K562 (cell line): ENCODE measurements at places on chromosomes 3 and 15. TPM values are rescaled to one million over a fixed set of nuclear protein-coding genes. Genes with fewer than 3 reads are reported as not detected.

HIGD2B gene
- total RNA-seq = 0.22 TPM in 1 of 2 replicates, not detected in the other

CCR2 gene
- total RNA-seq = not detected in 2 replicates

TP53BP1 gene
- 32.8 and 32.9 TPM in 2 replicates for total RNA-seq

TEX9 gene
- 2.1 and 2.7 TPM in 2 replicates for total RNA-seq

GP5 gene
- 0.09 TPM in 1 of 2 replicates, not detected in the other for total RNA-seq

MAP3K13 gene
- 0.20 and 0.98 TPM in 2 replicates for total RNA-seq

FBXO40 gene
- total RNA-seq = not detected in 2 replicates

FGF7 gene
- not detected in 2 replicates for total RNA-seq

APBA2 gene
- total RNA-seq = 30.8 and 32.5 TPM in 2 replicates

ZWILCH gene
- total RNA-seq = 36.9 and 41.4 TPM in 2 replicates

DNA sequence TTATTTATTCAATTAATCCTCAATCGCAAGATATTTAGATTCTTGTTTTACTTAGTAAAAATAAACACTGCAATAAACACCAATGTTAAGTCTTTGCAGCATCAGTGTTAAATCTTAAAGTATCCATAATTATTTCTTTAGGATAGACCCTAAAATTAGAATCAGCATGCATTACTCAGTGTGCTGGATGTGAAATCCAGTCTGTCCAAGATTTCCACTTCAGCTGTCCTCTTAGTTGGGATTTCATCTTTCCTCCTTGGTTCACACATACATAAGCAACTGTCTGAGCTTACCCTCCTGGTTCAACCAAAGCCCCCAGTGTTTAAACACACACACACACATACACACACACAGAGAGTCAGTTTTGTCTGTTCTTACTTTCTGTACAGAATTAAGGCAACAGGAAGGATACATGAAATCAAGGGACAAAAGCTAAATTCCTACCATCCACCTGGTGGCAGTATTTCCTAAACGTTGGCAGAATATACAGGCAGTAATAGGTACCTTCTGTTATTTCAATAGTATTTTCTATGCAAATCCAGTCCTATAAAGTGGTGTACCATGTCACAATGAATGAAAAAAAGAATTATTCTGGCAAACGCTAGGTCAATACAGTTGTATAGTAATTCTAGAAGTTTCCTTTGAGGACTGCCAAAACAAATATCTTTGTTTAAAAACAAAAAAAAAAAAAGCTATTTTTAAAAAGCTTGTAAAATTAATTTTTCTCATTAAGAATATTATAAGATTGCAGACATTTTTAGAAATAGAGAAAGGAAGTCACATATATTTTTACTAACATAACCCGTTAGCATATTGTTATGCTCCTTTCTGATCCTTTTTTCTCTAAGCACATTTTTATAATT is 27.3 kb upstream of the DMXL2 start:
- DNase-seq = peak; percentile 47
- peaks cover 40% of the 10 kb centered on the region for H3K4me1 ChIP-seq
- no peaks in the 10 kb centered on the region for H3K27me3 ChIP-seq
- H3K27ac ChIP-seq = no peak overlapping the region

DNA sequence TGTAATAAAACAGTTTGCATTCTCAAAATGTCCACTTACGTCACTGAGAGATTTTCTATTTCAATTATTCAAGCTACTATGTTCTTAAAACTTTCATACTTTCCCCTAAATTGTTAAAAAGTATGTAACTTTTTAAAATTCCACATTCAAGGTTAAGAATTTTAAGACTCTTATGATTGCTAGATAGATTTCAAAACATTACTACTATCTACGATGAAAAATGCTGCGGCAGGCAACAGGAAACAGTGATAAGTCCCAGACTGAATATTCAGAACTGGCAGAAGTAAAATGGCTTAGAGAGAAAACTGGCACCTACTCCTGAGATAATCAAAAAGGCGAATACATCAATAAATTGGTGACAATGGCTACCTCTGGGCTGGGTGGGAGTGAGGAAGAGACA is 16.2 kb downstream of the ATP13A3 start:
- H3K27ac ChIP-seq = no peak overlapping the region
- DNase-seq = no peak
- no peaks in the 10 kb centered on the region for H3K27me3 ChIP-seq
- H3K4me3 ChIP-seq = no peak overlapping the region

DNA sequence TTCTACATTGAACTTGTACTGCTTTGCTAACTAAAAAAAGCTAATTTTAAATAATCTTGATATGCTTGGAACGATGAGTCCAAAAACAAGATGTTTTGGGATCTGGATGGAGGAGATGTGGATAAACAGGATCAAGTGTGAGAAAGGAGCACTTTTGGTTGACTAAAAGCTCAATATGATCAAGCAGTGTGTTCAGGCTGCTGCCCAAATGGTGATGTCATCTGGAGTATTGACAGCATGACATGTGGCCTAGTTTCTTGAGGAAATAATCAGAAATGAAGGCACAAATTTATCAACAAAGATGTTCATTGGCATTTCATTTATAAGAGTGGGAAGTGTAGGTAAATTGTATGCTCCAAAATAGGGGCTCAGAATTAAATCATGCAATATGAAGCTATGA is 161.2 kb downstream of the SOX2 start:
- peaks cover 6% of the 10 kb centered on the region; the same call in 1 of the 2 replicates for H3K27me3 ChIP-seq
- H3K4me1 ChIP-seq = no peaks in the 10 kb centered on the region
- no peak for DNase-seq
- H3K27ac ChIP-seq = no peak overlapping the region
- no peak overlapping the region for H3K4me3 ChIP-seq
- no peaks in the 10 kb centered on the region for H3K36me3 ChIP-seq

- no peak for DNase-seq
- no peaks in the 10 kb centered on the region for H3K27me3 ChIP-seq
- no peaks in the 10 kb centered on the region for H3K4me1 ChIP-seq
- H3K27ac ChIP-seq = no peak overlapping the region
- no peak overlapping the region for H3K4me3 ChIP-seq
- no peaks in the 10 kb centered on the region for H3K36me3 ChIP-seq
These were observed 129.6 kb upstream of the AGBL1 start for GRCh38 chr15:85950101-85950500.

- no peak overlapping the region for H3K27ac ChIP-seq
- DNase-seq = no peak
- H3K4me1 ChIP-seq = no peaks in the 10 kb centered on the region
These were observed 37.3 kb downstream of the BSN start for GRCh38 chr3:49591615-49592014.

DNA sequence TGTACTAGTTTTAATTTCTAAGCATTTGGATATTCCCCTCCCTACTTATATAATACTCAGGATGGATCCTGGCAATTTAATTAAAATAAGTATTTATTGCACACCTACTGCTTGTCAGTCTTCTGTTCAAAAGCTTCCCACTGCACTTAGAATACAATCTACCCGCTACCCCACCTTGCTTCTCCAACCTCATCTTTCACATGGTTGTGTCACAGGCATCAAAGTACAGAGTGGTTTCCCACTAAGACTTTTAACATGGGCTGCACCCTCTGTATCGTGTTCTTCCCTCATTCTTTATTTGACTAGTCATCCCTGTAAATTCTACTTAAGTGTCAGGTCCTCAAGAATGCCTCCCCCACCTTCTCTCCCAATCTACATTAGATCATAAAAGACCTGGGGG is 35.0 kb downstream of the RIOX2 start:
- H3K4me3 ChIP-seq = no peak overlapping the region
- no peaks in the 10 kb centered on the region for H3K27me3 ChIP-seq
- no peak overlapping the region for H3K27ac ChIP-seq
- H3K36me3 ChIP-seq = no peaks in the 10 kb centered on the region; the same call in 2 of the 3 replicates
- no peaks in the 10 kb centered on the region for H3K4me1 ChIP-seq

- H3K27me3 ChIP-seq = no peaks in the 10 kb centered on the region
- no peak overlapping the region for H3K4me3 ChIP-seq
- peaks cover 4% of the 10 kb centered on the region for H3K4me1 ChIP-seq
- no peaks in the 10 kb centered on the region for H3K36me3 ChIP-seq
- no peak overlapping the region for H3K27ac ChIP-seq
- DNase-seq = no peak
These were observed 141.7 kb downstream of the ITPR1 start for GRCh38 chr3:4634894-4635293.

GRCh38 chr15:88126695-88127431 is 129.7 kb downstream of the NTRK3 start:
- H3K27ac ChIP-seq = no peak overlapping the region
- no peaks in the 10 kb centered on the region for H3K4me1 ChIP-seq
- no peaks in the 10 kb centered on the region for H3K27me3 ChIP-seq

- no peak overlapping the region for H3K27ac ChIP-seq
- H3K4me1 ChIP-seq = peaks cover 27% of the 10 kb centered on the region
- no peak overlapping the region for H3K4me3 ChIP-seq
- H3K27me3 ChIP-seq = no peaks in the 10 kb centered on the region
- no peak for DNase-seq
These were observed 32.1 kb downstream of the DNASE1L3 start for GRCh38 chr3:58178528-58179234.

- peaks cover 21% of the 10 kb centered on the region for H3K4me1 ChIP-seq
- H3K27me3 ChIP-seq = no peaks in the 10 kb centered on the region; the same call in 2 of the 3 replicates
These were observed 3.2 kb downstream of the ITGB5 start for GRCh38 chr3:124883766-124884473.

GRCh38 chr3:4821975-4822374 is 157.3 kb upstream of the BHLHE40 start:
- H3K4me3 ChIP-seq = no peak overlapping the region
- no peak overlapping the region; the same call in 2 of the 3 replicates for H3K27ac ChIP-seq

DNA sequence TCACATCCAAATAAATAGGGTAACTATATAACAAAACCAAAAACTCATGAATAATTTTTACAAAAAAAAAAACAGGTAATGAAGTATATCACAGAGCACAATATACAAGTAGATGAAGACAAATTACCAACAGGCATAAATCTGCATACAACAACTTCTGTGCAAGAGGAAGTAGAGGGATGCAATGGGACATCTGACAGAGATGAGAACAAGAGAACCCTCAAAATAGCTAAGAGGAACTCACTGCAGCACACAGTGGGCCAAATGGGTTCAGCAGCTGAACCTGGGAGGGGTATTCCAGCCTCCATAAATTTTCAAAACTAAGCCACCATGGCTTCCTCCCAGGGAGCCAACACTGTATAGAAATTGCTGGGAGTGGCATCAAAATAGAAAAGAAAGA is 9.6 kb upstream of the BTLA start:
- H3K4me3 ChIP-seq = no peak overlapping the region
- H3K27ac ChIP-seq = no peak overlapping the region
- H3K27me3 ChIP-seq = no peaks in the 10 kb centered on the region

DNA sequence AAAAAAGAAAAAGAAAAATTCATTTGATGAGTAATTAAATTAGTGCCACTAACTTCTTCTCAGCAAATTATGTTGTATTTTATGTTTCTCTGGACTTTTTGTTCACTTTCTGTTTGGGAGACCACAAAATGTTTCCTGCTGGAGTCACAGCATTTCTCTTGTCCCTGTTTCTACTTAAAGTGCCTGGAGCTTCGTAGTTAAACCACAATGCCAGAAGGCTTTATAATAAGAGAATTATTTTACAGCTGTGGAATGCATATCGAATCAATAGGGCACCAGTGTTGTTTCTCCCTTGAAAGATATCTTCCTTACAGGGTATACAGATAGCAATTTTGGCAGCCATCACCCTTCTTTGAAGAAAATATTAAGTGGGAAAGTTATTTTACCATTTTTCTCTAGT is 3.2 kb downstream of the DTWD1 start:
- H3K36me3 ChIP-seq = peaks cover 36% of the 10 kb centered on the region
- no peaks in the 10 kb centered on the region for H3K27me3 ChIP-seq
- no peak for DNase-seq
- no peak overlapping the region for H3K4me3 ChIP-seq
- H3K4me1 ChIP-seq = no peaks in the 10 kb centered on the region

DNA sequence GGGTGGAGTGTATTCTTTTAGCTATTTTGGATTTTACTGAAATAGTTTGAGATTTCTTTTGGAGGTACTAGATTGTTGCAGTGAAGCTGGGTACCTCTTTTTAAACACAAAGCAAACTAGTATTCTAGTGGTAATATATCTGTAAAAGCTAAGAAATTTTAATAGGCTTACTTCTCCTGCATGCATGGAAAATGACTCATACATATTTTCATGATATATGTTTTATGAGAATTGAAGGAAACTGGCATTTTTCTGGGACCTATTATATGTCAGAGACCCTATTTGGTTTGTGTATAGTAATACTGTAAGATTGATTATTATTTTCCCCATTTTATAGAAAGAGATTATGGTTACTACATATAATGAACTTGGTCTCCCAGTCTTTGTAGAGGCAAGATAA is 851.0 kb downstream of the DIPK2A start:
- H3K4me1 ChIP-seq = no peaks in the 10 kb centered on the region
- no peak overlapping the region for H3K27ac ChIP-seq
- no peak overlapping the region for H3K4me3 ChIP-seq
- H3K36me3 ChIP-seq = no peaks in the 10 kb centered on the region
- no peak for DNase-seq
